Type B pancreatic cell (in vitro differentiated cells): ENCODE measurements at places on chromosomes 1 and 21. TPM values are rescaled to one million over a fixed set of nuclear protein-coding genes. Genes with fewer than 3 reads are reported as not detected.

Gene DIRAS3
- total RNA-seq, result 3.0 and 4.4 TPM in 2 replicates

- DNase-seq, result no peak
These were observed 67.0 kb downstream of the TGFB2 start for GRCh38 chr1:218412171-218412570.

GRCh38 chr21:20971296-20971921 is 26.8 kb upstream of the NCAM2 start:
- no peak for DNase-seq

- no peak for DNase-seq
These were observed 141.6 kb upstream of the ETV3 start for GRCh38 chr1:157279802-157280140.

DNA sequence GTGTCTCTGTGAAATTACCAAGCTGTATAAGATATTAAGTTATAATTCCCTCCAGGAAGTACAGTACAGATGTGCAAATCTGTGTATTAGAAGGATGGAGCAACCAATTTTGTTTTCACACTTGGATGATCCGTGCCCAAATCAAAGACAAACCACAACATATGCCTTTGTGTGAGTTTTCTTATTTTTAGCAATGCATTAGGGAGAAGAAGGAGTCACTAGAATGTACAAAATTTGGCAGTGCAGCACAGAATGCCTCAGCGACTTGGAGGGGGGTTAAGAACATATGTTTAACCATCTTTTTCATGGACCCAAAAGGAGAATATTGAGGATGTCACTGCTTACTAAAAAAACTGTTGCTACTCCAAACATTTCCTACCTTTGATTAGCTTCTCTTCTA is 45.3 kb downstream of the DAB1 start:
- no peak for DNase-seq
